ENCODE measurements at places on chromosomes 11 and 22.
A peak's percentile ranks its signal among the peaks of the same experiment; 100 is the strongest.

DNA sequence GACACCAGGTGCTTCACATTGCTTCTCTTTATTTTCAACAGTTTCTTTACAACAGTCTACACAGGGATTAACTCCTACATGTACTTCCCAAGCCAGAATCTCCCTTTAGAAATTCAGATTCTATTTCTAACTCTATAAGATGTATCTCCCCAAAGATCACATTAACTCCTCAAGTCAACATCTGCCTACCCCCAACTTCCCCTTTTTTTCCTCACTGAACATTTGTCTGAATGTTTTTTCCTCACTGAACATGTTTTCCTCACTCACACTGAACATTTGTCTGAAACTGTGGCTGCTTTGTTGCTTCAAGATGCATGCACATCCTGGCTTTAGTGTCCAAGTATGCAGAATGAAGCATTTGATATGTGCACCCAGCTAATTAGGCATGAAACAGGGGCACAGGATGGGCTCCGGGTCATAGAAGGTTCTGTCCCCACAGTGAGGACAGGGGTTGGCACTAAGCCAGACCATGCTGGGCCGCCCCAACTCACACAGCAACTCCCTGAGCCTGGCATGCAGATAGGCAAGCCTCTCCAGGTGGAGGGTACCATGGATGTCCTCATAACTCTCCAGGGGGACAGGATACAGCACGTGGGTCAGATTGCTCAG lies 11.3 kb downstream of the PRAME start:
- no peak for DNase-seq

DNA sequence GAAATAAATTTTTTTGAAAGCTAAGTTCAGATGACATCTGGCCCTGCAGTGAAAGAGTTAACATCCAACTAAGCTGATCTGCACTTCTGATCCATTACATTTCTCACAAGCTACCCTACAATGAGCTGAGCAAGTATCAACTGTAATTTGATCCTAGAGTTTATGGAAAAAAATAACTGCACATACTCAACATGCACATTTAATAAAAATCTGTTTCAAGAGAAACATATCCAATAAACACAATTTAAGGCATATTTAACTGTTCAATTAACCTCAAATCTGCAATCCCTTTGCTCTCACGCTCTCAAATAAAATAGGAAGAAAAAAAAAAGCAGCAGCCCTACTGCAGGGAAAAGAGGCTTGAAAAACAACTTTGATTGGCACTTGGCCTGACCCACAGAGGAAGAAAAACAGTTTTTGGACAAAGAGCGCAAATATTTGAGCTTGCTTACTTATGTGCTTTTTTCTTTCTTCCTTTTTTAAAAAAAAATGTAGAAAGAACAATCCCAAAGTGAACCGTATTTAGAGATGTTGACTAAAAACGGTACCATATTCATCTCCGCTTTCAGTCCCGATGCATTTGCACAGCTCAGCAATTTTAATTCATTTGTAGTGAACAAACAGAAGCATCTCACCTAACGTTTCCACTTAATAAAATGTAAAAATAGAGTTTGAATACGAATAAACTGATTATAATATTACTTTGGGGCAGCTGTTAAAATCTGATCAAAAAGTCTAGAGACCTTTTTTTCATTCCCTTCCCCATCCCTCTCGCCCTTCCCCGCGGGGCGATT lies 1.6 kb downstream of the SESN3 start:
- DNase-seq: peak; percentile 38

GRCh38 chr11:112584672-112585071 lies 324.0 kb upstream of the PLET1 start:
- no peak for DNase-seq

- no peak for DNase-seq
Observed at GRCh38 chr11:118921929-118922744, 3.6 kb downstream of the BCL9L start.

DNA sequence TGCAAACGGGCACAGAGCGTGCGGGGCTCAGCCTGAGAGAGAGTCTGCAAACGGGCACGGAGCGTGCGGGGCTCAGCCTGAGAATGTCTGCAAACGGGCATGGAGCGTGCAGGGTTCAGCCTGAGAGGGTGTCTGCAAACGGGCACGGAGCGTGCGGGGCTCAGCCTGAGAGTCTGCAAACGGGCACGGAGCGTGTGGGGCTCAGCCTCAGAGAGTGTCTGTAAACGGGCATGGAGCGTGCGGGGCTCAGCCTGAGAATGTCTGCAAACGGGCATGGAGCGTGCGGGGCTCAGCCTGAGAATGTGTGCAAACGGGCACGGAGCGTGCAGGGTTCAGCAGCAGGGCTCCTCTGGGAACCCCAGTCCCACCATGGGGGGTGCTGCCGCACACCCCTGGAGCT lies 13.5 kb downstream of the PHRF1 start:
- DNase-seq: no peak

GRCh38 chr11:102783720-102784119 lies 3.3 kb upstream of the MMP10 start:
- DNase-seq: no peak

DNA sequence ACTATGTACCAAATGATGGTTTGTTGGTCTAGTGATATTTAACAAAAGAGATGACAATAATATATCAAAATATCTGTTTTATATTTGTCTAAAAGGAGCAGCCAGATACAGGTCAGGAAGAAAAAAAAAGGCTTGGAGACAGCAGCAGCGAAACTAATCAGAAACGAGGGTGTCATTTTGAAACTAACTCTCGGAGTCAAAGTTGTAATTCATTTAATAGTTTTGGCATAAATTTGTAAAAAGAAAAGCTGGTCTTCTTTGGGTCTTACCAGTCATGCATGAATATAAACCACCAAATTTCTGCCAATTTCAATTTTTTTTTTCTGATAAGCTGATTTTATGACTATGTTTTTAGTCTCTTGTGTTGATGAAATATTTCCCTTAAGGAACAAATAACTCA lies 25.5 kb downstream of the NPAT start:
- DNase-seq: no peak

DNA sequence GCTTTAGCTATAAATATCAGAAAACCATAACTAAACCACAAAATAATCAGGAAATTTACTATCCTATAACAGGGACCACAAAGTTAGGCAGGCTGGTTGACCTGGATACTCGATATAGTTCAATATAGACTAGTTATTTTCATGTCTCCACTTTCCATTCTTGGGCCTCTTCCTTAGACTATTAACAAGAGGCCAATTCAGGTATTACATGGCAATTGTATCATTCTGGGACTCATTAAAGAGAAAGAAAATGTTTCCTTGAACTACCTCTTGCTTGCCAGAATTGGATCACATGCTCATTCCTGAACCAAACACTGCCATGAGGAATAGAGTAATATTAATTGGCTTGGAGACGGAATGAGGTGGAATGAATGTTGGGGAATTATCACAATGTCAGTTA lies 76.0 kb downstream of the EIF3M start:
- DNase-seq: no peak

Measured in KG1 (cell line).